Ureter (tissue), 1 donor: ENCODE measurements at places on chromosomes 2 and 18. TPM values are rescaled to one million over a fixed set of nuclear protein-coding genes. Genes with fewer than 3 reads are reported as not detected.

Gene C2orf76
- total RNA-seq = 14.3 TPM

Gene ARHGAP15
- total RNA-seq = 12.4 TPM

Gene PRKAG3
- total RNA-seq = not detected

Gene VAMP5
- total RNA-seq = 32.8 TPM

Gene MEP1B
- total RNA-seq = not detected

DNA sequence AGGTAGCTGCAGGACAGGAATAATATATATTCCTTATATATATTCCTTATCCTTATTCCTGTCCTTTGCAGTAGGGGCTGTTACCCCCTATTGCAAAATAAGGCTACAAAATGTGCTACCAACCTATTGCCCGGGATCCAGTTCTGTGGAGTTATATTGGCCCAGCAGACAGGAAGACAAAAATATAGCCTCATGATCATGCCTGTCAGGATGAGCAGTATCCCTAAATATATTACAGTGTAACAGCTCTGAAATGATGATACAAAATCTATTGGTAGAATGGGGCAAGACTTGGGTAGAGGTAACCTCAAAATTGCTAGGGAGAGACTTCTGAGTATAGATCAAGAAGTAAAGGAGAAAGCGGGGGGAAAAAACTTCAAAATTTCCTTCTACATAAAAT is 31.6 kb upstream of the MARCHF7 start:
- no peak for DNase-seq

- no peak for DNase-seq
Observed at GRCh38 chr2:188122985-188123384, 168.7 kb upstream of the GULP1 start.

DNA sequence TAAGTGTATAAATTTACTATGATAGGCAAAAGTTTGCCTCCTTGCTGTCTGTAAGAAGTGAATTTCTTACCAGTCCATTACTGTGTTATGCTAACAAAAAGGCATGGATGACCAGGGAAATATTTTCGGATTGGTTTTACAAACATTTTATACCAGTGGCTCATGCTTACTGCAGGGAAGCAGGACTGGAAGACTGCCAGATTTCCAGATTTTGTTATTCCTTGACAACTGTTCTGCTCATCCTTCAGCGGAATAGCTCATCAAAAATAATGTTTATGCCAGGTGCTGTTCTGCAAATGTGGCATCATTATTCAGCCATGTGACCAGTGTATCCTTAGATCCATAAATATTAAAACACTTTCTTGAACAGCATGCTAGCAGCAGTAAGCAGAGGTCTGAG is 40.4 kb upstream of the NETO1 start:
- no peak for DNase-seq

- no peak for DNase-seq
Observed at GRCh38 chr2:206846981-206847834, 81.8 kb downstream of the FASTKD2 start.

DNA sequence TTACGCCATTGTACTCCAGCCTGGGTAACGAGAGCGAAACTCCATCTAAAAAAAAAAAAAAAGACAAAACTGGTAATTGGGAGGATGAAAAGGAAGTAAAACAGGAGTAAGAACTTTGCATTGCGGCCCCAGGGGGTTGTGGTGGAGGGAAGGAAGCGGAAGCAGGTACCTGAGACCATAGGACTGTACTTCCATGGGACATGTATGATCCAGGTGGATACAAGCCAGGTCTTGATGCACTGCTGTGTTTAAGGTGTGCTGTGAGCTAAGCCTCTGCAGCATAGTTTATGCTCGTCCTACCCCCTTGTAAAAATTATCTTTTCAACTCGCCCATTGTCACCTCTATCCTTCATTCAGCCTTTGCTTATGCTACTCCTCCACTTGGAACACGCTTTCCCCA is 23.7 kb downstream of the FBXO36 start:
- no peak for DNase-seq
